Stimulated activated naive CD4-positive, alpha-beta T cell treated with Interleukin-2 at 50 U/mL for 16 hours (primary cell): ENCODE measurements at places on chromosomes 1 and 21.

DNA sequence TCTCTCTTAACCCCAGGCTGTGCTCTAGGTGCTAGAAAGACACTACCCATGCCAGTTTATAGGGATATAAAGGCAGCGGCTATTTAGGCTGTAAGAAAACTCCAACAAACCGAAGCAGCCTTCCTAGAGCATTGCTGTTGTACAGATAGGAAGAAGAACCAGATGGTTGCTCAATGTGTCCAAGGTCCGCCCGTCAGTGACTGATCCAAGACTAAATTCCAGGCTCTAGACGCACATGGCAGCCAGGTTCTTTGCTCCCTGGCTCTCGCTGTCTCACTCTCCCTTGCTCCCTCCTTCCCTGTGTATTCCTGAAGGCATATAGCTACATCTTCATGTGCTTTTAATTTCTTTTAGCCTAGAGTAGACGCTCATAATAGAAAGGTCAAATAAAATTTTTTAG is 303.4 kb downstream of the KIF26B start:
- no peak for DNase-seq

- DNase-seq = no peak
Observed at GRCh38 chr21:35179990-35180540, 131.0 kb upstream of the RUNX1 start.

- DNase-seq = no peak
Observed at GRCh38 chr1:225745273-225745672, 32.4 kb upstream of the SRP9 start.

- no peak for DNase-seq
Observed at GRCh38 chr1:12099610-12100009, 36.5 kb downstream of the TNFRSF8 start.

DNA sequence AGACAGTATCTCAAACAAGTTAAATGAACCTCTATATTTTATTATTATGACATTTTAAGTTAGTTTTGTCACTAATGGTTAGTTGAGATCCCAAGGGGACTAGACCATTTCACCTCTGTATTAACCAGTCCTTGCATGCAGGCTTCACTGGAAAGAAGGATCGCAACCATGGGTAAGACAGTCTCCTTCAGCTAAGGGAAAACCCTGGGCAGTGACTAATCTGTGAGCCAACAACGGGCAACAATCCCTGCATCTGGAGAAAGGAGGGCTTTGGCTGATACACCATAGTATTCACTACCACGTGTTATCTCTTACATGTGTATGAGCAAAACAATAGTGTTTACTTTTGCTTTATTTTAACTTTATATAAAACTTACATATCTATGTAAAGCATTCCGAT is 708.8 kb upstream of the CHRM3 start:
- DNase-seq = no peak

DNA sequence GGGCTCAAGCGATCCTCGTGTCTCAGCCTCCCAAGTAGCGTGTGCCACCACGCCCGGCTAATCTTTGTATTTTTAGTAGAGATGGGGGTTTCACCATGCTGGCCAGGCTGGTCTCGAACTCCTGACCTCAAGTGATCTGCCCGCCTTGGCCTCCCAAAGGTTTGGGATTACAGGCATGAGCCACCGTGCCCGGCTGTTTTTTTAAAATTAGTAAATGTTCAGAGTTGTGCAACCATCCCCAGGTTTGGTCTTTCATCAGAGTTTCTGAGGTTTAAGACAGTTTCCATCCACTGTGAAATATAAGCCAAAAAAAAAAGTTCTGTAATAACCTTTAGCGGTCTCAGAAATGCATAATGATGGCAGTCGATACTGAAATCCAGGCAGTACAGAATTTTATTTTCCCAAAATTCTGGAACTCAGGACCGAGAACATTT is 550 bp upstream of the SYT11 start:
- DNase-seq = peak; percentile 8

DNA sequence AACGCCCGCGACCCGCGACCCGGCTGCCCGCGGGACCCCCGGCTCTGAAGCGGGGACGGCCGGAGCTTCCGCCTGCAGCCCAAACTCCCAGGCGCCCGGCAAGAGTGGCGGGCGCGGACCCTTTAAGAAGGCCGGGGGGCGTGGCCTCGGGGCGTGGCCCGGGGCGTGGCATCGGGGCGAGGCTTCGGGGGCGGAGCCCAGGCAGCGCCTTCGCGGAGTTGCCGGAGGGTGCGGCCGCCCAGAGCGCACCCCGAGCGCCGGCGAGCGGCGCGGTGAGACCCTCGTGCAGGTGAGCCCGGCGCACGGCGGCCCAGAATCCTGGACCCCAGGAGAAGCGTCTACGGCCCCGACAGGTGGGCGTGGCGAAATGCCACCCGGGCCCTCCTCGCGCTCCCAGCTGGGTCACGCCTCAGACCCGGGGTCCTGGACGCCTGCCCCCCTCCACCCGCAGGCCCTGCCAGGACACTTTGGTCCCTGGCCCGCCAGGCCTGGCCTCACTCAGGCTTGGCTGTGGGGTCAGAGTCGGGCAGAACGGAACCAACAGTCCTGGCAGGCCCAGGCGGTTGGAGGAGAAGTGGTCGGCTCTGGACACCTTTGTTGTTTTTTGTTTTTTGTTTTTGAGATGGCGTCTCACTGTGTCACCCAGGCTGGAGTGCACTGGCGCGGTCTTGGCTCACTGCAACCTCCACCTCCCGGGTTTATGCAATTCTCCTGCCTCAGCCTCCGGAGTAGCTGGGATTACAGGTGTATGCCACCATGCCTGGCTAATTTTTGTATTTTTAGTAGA is 14.4 kb downstream of the RNF223 start:
- peak; percentile 79 for DNase-seq

DNA sequence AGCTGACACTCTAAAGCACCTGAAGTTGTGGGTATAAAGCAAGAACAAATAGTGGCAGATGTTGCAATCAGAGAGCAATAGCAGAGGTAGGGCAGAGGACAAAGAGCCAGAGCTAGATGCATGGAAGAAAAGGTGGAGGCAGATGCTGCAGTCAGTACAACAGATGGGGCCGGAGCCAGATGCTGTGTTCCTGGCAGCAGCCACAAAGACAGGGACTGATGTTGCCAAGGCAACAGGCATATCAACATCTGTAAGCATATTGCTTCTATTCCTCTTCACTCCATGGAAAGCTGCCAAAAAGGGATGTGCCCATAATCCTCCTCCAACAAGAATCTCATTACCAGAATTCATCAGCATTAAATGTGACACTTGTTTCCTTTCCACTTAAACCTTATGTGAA is 108.0 kb downstream of the TNNI3K start:
- DNase-seq = no peak

DNA sequence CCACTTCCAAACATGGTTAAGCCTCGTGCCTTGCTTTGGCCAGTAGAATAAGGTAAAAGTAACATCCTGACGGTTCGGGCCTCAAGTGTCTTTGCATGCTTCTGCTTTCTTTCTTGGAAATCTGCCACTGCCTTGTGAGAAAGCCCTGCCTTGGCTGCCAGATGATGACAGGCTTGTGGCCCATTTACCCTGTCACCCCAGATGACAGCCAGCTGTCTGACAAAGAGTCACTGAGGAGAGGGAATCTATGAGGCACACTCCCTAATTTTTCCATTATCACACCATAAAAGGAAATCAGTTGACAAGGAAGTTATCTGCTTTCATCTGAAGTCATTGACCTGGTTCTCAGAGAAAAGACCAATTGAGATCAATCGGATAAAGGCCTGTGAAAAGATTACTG is 199.8 kb downstream of the USH2A start:
- DNase-seq = no peak

GRCh38 chr1:72286401-72286800 is 4.1 kb upstream of the NEGR1 start:
- DNase-seq = no peak

DNA sequence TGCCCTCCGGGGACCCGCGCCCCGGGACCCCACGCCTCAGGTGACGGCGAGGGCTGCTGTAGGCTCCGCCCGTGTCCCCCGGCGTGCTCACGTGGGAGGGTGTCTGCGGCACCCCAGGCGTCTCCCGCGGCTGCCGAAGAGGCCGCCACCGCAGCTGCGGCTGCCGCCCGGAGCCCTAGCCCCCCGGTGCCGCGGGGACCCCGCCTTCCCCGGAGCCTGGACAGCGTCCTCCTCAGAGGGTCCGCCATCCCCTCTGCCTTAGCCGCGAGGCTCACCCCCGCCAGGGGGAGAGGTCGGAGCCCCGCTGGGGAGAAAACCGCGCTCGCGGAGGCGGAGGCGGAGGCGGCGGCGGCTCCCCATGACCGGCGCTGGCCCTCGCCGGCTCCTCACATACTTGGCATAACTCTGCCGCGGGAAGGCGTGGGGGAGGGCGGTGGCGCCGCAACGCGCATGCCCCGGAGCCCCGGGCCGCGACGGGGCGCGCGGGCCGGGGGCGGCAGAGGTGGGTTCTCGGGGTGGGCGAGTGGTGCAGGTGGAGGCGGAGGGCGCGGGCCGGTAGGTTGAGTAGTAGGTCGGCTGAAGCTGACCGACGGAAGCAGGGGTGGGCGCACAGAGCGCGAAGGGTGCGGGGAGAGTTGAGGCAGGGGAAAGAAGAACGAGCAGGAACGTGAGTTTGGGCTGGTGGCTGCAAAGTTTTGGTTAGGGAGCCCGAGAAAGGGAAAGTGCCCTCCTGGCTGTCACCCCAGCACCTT is 700 bp upstream of the SYDE2 start:
- DNase-seq = peak; percentile 60

DNA sequence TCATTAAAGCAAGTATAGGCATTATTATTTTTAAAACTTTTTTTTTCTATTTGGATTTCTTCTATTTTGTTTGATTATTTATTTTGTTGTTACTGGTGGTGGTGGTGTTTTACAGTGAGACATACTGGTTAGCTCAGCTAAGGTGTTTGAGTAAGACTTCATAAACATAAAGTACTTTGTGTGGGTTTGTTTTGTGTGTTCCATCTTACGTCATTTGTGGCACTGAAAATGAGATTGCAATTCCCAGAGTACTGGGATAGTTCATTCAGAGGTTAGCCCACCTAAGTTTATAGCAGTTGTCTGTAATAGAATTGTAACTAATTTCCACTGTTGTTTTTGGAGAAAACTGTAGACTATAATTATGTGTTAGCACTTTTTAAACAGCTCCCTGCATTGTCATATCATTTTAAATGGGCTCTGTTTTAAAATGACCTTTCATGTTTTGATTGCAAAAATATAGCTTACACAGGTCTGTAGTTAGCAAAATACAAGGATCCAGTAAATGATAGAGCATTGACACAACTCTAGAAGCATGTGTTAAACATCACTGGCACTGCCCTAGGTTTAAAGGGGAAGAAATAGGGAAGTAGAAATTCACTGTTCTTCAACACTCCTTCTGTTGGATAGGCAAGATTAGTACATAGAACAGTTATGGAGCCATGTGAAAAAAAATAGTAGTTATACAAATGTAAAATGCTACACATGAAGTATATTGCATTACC is 171.7 kb downstream of the NFIA start:
- DNase-seq = no peak

GRCh38 chr21:37658817-37659458 is 257.3 kb downstream of the KCNJ6 start:
- no peak for DNase-seq

DNA sequence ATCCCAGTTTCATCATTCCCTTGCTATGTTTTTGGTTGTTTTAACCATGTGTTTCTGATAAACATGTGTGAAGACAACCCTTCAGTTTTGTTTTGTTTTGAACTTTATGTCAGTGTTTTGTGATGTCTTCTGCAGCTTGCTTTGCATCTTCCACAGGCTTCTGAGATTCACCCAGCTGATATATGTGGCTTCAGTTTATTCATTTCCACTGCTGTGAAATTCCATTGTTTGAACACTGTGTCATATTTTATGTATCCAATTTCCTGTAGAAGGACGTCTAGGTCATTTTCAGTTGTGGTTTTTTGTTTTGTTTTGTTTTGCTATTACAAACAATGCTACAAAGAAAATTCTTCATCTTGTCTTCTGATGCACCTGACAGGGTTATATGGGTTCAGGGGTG is 27.2 kb upstream of the SLC26A9 start:
- DNase-seq = no peak

DNA sequence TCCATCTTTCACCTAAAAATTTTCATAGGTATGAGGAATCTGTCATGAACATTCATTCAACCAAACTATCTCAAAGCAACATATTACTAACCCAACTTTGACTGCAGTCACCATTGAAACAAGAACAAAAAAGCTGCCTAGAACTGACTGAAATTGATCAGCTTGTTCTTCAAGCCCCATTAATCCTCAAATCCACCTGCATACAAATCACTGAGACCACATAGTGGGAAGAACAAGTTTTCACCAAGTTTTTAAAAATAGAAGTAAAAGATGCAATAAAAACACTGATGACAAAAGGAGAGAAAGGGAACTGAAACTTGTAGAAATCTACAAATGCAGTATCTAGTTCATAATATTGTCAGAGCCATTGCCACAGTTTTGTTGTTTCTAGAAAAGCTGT is 6.1 kb downstream of the SORT1 start:
- DNase-seq = no peak

DNA sequence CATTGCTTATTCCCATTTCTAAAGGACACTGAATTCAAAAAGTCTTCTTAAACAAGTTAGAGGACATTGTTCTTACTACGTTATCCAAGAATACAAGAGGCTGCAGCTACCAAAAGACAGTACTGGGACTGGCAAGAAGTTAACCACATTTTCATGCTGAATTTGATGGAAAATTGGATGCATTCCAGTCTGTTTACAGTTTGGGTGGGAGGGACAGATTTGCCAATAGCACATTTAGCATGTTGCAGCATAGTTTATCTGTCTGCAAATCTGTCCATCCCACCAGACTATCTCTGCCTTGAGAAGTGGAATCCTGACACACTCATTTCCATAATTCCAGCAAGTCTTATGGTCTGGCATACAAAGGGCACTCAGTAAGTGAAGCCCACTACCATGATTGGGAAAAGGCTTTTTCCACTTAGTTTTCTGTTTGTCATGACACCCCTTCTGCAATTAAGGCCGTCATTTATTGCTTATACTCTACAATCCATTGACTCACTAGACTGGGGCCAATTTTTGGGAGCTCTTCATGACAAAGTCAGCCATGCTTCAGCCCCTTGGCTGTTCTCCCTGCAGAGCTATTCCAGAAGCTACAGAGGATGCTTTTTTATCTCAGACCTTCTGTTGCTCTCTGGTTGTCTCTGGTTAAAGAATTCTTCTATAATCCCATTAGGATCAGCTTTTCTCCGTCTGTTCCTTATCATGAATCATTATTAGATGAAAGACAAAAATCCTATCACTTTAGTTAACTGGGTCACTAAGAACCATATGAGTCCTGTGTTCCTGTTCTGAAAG is 355.8 kb upstream of the PTBP2 start:
- DNase-seq = no peak

GRCh38 chr1:172360511-172360910 is 60.0 kb upstream of the C1orf105 start:
- DNase-seq = no peak

- DNase-seq = no peak
Observed at GRCh38 chr1:32903991-32904785, 3.0 kb upstream of the TMEM54 start.
